Kidney glomerular epithelial cell (primary cell): ENCODE measurements at places on chromosomes 4 and X.

- no peak for DNase-seq
Observed at GRCh38 chr4:127055357-127055756, 577.4 kb upstream of the INTU start.

- no peak for DNase-seq
Observed at GRCh38 chr4:189858435-189858834, 82.2 kb upstream of the FRG1 start.

DNA sequence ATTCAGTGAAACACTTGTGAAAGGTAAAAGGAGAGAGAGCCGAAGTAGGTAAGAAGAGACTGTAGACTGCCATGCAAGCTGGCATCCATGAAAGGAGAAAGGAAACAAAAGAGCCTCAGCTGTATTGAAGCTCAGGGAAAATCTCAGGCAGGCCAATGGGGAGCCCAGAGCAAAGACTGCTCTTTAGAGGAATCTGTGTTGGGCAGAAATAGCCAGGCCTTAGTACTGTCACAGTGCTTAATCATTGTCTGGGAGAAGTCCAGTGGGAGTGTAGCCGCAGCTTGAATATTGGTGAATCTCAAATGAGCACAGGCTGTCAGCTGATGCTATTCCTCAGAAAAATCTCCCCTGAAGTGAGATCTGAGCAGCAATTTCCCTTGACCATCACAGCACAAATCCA, 27.6 kb downstream of the CYLC1 start:
- DNase-seq: no peak

GRCh38 chr4:77121736-77122240, 35.2 kb upstream of the CCNG2 start:
- DNase-seq: no peak

GRCh38 chrX:150527108-150527507, 41.3 kb upstream of the MTM1 start:
- DNase-seq: no peak

GRCh38 chrX:154718616-154719015, 32.3 kb downstream of the GAB3 start:
- no peak for DNase-seq

DNA sequence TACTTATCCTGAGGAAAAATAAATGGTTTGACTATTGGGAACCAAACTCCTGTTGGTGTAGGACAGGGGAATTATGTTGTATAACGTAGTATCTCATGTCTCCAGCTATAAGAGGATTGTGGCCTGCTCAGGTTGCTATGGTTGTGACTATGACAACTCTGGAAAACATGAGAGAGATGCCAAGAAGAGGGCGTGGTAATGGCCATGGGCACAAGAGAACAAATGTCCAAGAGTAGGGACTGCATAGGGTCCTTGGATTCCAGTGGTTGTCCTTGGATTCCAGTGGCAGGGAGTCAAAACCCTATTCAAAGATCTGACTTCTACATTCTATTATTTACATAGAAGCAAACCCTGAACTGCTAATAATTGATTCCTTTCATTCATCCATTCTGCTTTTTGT, 6.8 kb upstream of the MOB1B start:
- DNase-seq: no peak

GRCh38 chr4:3491681-3492405, 28.7 kb downstream of the DOK7 start:
- DNase-seq: no peak

GRCh38 chr4:10032625-10033024, 11.3 kb upstream of the SLC2A9 start:
- DNase-seq: peak; percentile 42

DNA sequence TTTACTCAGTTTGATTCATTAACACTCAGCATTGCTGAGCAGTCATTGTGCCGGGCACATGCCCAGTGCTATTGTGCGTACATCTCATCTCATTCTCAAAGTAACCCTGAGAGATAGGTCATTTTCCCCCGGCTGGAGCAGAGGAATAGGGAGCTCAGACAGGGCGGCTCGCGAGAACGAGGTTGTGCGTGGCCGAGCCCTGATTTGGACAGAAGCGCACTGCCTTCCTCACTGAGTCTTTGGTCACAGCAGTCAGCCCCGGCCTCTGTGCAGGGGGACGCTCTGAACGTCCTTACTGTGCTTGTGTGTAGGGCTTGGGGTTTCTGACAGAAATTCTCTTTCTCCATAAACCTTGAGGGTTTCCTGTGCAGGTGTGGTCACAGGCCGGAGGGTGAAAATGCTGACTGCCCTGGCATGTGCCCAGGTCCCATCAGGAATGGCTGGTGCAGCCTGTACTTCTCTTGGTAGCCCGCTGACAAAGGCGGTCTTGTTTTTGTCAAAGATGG, 39.5 kb downstream of the NOP14 start:
- no peak for DNase-seq

DNA sequence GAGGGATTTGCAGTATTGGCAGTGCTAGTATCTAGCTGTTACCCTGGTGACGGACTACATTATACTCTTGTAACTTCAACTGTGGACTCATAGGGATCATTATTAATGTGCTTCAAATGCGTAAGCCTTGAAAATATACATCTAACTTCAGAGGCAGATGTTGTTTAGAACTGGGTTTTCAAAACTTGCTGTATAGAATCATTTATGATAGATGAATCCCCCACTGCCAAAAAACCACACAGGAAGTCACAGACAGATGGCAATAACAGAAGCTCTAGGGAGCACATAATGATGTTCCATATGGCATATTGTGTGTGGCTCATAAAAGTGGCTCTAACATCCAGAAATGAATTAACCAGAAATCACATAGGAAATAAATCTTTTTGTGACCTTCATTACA, 62.3 kb upstream of the RELL1 start:
- no peak for DNase-seq

DNA sequence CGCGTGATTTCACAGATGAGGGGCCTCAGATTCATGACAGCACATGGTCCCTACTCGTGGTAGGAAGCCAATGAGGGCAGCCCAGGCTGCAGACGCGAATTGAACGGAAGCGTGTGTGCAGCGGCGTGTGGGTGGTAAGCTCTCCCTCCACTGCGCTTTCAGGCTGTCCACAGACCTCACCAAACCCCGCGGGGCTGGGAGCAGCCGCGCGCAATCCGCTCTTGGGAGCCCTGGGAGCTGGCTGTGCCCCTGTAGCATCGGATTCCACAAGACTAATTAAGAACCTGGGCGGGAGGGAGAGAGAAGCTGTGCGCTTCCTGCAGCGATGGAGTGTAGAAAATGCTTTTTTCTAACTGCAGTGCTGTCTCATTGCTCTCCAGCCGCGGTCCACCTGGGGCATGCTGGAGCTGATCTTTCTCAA, 134.9 kb downstream of the STOX2 start:
- DNase-seq: no peak

- peak; percentile 15 for DNase-seq
Observed at GRCh38 chrX:18997916-18998315, 14.0 kb upstream of the PHKA2 start.

DNA sequence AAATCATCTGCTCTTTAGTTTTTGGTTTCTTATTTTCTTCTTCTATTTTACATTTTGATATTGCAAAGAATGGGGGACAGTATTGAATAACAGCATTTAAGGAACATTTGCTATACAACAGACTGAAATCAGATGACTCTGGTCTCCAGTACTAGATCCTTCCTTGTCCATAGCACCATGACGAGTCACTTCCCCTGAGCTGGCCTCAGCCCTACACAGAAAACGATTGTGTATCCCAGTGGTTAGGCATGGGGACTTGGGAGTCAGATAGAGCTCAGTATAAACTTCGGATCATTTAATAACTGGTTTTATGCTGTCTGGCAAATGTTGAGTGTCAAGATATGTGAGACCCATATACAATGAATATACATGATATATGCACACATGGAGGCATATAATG, 44.7 kb upstream of the BEX4 start:
- DNase-seq: no peak

- DNase-seq: no peak
Observed at GRCh38 chr4:182937268-182938204, 20.4 kb upstream of the DCTD start.

DNA sequence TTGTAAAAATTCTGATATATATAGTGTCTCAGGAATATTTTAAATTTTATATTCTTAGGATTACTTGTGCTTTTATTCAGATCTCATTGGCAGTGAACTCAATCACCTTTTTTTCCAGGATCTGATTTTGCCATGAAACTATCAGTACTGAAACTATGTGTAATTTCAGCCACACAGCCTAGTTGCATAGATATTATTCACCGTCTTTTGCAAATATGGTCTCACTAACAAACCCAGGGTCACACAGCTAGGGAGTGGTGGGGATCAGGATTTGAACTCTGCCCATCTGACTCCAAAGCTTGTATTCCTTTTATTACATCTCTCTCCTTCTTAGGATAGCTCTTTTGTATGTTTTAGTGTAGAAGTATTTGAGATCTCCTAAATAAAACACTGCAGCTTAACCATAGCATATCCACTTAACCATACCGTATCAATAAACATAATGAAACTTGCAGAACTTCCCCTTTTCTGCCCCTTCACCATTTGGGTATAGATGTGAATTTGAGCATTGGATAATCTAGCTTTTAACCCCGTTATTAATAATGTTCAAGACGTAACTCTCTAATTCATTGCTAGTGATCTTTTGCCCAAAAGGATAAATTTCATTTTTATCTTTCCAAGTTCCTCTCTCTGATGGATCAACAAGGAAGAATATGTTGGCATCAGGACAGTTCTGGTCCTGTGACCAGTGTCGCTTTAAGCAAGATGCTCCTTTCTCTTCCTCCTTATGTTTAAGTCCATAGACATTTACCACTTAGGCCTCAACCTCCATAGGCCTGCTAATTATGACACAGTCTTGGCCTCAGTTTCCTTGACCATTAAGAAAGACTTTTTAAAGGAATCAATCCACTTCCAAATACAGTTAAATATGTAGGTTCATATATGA, 74.6 kb downstream of the RAPGEF2 start:
- DNase-seq: no peak

- DNase-seq: no peak
Observed at GRCh38 chr4:182826391-182826790, 90.8 kb downstream of the DCTD start.

GRCh38 chr4:180058691-180059215, 2184.4 kb upstream of the TENM3 start:
- peak; percentile 20 for DNase-seq

- no peak for DNase-seq
Observed at GRCh38 chr4:125641611-125642010, 326.9 kb downstream of the FAT4 start.

DNA sequence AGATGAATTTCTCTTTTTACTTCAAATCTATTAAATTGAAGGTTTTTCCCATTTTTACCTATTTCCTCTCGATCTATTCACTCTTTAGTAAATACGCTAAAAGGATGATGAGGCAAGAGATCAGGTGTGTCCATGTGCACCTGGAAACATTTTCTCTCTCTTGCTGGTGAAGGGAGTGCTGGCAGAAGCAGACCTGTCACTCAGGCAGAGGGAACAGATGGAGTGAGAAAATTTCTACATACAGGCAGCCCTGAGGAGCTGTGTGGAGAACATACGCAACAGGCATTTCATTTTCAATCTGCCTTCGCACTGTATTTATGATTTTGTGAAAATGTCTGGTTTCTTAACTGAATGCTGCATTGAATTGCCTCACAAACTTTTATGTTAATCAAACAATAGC, 249.5 kb downstream of the GPM6A start:
- no peak for DNase-seq

DNA sequence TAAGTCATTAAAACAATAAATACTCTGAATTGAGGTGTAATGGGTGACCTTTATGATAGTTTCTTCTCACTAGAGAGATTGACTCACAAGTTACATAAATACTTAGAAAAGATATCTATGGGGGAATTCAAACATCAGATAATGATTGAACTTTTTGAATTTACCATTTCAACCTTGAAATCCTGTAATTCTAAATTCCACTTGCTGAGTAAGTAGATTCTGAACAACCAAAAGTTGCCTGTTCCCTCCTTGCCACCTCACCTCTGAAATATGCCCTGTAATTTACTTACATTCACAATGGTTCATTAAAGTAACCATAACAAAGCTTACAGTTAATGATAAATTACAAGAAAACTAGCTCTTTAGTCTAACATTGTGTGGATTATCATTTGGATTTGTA, 43.3 kb upstream of the SLC39A8 start:
- no peak for DNase-seq

DNA sequence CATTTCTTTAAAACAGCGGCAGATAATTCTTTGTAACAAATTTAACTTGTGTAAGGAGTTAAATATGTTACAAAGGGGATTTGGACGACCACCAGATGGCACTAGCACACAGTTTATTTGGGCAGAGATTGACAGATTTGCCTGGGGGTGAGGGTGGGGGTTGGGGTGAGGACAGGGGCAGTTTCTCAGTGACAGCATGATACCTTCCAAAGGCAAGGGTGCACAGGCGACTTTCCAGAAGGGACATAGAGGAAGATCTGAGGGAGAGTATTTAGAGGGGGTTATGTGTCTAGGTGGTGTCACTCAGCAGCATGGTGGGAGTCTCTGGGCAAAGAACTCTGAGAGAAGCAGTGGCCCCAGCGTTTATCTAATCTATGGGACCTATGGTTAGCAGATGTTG, 9.6 kb upstream of the TMA16 start:
- no peak for DNase-seq

DNA sequence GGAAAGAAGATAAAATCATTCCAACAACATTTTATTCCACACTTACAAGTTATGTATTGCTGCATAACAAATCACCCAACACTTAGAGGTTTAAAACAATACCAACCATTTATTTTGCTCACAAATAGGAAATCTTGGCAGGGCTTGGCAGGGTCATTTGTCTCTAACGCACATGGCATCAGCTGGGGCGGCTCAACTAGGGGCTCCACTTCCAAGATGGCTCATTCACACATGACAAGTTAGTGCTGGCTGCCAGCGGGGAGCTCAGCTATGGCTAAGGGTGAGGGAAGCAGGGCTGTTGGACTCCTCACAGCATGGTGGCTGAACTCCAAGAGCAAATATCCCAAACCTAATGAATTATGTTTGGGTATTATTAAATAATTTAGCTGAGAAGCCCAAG, 377.0 kb downstream of the ZNF674 start:
- DNase-seq: no peak

- DNase-seq: no peak
Observed at GRCh38 chr4:87025614-87026041, 90.8 kb downstream of the AFF1 start.

- no peak for DNase-seq
Observed at GRCh38 chr4:155842080-155842479, 24.0 kb downstream of the ASIC5 start.

DNA sequence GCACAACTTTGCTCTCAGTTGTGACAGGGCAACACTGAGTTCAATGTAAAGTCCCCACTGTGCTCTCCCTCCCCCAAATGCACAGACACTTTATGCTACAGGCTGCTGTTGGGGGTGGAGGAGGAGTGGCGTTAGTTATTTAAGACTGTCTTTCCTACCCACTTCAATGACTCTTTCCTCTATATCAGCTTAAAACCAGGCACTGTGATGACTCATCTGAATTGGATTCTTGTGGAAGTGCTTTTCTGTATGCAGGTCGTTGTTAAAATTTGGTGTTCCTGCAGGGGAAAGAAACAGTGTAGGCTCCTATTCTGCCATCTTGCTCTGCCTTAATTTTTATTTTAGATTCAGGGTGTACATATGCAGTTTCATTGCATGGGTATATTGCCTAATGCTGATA, 1157.2 kb upstream of the ADGRL3 start:
- DNase-seq: no peak
